ENCODE measurements at places on chromosomes 1 and 21.

GRCh38 chr1:26290122-26290881 is 10.4 kb downstream of the SH3BGRL3 start:
- DNase-seq, result peak; percentile 47

DNA sequence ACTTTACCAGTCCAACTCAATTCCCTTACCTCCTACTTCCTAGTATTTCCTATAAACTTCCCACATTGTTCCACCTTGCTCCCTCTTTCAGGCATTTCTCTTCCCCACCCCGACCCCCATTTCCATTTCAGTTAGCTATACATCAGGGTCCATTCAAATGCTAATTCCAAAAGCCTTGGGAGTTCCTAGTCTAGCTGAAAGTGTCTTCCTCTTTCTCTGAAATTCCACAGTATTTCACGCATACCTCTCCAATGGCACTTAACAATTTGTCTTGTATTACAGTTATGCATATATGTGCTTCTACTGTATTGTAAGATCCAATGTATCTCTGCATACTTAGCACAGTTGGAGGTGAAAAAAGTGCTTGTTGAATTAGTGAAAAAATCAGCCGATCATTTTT is 94.9 kb downstream of the ZNF644 start:
- no peak for DNase-seq

- DNase-seq, result peak; percentile 27
Observed at GRCh38 chr1:32071758-32072621, 749 bp upstream of the TMEM39B start.

GRCh38 chr1:235244974-235245592 is 82.9 kb downstream of the ARID4B start:
- no peak for DNase-seq

DNA sequence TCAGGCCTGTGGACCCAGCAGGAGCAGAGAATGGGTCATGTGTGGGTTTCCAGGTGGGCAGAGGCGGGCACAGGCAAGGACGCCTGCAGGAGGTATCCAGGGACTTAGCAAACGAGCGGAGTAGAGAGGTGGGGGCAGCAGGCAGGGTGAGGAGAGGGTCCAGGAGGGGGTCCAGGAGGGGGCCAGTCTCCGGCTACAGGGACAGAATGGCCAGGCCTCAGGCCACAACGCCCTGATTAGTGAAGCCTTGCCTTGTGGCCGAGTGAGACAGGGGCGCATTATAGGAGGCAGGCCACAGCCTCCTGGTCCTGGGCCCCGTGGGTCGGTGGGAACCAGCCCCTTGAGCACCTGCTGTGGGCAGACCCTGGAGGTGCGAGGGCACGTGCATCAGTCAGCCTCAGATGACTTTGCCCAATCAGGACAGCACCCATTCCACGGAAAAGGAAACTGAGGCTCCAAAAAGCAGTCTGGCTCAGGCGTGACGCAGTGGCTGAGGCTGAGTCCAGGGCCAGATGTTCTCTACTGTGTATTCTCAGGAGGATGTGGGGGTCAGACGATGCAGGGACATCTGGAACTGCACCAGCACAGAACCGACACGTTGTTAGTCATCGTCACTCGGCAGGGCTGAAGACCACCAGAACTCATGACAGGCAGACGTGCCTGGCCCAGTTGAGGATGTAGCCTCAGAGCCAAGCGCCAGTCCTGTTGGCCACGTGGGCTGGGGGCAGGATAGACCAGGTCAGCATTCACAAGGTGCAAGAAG is 113.7 kb downstream of the CRYAA start:
- DNase-seq, result no peak

DNA sequence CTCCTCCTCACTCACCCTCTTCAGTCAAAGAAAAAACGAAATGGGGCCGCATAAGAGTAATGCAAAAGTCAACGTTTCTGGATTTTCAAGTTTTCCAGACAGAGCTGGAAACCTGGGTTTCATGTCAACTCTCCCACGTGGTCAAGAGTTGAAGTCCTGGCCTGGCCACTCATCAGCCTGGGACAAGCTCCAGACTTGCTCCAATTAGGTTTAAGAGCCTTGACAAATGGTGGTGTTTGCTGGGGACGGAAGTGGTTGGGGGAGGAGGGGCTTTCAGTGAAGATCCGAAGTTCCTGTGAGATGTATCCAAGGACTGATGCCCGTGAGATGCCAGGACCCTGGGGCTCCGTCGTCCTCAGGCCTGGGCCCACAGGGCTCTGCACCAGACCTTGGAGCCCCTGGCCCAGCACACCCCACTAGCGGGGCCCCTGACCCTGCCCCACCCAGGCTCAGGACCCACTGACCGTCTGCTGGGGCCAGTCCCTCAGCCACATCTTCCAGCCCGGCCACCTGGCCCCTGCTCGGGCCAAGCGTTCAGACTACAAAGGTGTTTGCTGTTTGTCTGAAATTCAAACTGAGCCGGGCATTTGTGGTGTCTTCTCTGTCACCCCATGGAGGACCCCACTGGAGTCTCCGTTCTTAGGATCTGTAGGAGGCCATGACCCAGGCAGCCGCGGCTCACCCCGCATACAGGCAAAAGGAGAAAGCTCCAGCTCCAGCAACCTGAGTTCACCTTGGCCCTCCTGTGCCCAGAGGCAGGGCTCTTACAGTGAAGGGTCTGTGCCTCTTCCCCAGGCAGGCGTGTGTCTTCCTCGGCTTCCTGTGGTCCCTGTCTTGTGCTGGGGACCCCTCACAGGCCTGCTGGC is 53.3 kb downstream of the SIK1 start:
- no peak for DNase-seq

DNA sequence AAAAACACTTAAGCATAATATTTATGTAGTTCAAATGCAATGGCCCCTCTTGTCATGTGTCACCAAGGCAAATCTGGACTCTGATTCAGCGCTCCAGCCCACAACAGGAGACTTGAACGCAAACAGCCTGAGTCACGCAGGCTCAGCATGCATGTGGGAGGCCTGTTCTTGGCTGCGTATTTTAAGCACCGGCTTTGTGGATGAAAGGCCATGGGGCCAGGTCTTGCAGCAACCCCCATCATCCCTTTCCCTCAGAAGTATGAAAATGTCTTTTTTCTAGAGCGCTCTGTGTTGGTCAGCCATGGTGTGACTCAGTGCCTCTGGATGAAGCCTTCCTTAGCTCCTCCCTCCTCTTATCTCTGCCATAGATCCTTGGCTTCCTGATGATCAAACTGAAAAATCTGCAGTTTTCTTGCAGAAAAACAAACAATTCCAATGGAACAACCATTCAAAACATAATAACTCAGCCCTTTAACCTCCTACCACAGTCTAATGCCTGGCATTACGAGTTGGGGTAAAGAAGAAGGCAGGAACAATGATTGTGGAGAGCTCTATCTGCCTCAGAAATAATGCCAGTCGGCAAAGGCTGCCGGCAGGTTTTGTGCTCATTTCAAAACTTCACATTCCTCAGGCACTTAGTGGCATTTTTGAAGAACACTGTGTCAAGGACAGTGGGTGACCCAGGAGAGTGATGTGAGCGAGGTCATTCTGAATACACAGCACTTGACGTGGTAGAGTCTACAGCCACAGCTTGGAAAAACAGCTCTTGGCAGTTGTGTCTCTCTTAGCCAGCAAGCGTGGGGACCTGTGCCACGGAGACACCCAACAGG is 167.5 kb downstream of the CLIC6 start:
- peak; percentile 40 for DNase-seq

DNA sequence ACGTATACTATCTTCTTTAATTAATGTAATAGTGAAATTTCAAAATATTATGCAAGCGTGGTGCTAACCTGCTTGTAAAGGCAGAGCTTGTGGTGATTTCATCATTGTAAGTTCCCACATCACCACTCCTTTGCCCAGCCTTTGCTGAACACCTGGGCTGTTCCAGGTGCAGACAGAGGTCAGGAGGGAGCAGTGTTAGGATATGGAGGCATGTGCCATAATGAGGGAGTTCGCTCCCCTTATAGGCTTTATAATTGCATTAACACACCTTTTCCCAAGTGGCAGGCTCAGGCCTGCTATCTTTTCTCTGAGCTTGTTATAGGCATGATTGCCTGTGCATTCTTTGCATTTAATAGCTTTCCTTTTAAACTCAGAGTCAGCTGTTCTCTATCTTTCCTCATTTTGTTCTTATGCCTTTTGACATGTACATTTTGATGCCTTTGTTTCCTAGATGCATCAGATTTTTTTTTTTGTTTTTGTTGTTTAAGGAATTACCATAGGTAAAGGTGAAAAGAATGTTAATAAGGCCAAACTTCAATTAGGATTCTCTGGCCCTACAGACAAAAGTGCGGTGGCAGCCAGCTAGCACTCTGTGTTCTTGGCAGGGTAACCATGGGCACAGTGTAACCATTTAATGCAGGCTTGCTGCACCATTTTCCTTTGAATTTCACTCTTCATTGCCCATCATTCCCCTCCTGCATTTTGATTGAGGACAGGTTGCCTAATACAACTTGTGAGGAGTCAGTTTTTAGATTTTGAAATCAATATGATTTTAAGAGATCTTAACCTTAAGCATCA is 12.6 kb downstream of the NPL start:
- DNase-seq, result no peak

DNA sequence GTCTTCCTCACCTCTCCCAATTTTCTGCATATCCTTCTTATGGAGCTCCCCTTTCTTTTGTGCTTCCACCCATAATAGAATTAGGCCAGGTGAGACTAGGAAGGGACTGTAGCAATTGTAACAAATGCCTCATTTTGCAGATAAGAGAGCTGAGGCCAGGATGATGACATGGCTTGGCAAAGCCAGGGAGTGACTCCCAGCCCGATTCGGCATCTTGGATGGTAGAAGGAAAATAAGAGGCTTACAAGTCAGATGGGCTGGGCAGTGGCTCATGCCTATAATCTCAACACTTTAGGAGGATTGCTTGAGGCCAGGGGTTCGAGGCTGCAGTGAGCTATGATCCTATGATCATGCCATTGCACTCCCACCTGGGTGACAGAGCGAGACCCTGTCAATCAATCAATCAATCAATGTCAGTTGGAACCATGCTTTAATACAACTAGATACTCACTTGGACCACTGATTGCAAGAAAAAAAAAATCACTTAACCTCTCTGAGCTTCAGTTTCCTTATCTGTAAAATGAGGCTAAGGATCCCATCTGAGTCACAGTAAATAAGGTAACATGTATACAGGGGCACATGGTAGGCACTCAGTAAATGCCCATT is 51.6 kb downstream of the PLEKHA6 start:
- DNase-seq, result no peak

- DNase-seq, result no peak
Observed at GRCh38 chr1:151716771-151717631, at the start of gene CELF3. Gene CELF3 (minus strand): TSS chr1:151716803. CDS start chr1:151716020, 783 bp downstream.

DNA sequence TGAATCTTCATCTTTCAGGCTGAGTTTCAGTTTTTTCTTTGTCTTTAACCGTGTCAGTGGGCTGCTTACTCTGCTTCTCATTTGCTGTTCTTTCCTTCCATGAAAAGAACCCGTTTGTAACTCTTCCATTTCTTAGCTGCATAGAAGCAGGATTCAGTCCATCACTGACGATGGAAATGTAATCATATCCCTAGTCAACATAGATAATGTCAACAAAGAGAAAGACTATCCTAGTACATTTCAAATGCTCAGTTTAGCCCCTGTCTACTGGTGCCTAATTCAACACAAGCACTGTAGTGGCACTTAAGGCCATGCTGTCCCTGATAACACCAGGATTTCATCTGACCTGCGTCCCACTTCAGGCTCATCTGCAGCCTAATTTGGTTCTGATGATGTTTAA is 376 bp downstream of the GBP1 start:
- no peak for DNase-seq

DNA sequence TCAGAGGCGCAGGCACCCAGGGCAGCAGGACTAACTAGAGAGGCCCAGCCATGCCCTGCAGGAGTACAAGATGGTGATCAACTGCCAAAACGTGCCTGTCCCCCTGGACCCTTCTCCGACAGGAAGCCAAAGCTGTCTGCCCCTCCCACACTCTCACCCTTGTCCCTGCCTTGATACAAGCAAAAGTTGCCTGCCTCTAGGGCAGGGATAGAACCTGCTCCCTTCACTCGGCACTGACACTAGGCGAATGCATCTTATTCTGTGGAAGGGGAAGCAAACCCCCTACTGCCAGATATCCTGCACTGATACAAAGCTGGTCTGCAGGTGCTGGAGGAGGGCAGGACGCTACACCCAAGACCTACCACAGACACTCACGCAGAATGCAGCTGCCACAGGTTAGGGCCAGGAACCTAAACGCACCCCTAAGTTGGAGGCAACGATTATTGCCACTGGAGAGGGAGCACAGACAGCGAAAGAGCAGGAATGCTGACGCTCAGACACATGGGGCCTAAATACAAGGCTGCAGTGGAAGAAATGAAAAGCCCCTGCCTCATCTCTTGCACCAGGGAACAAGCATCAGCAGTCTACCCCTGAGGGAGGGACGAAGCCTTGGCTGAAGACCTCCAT is 3.7 kb downstream of the TARBP1 start:
- DNase-seq, result no peak

- no peak for DNase-seq
Observed at GRCh38 chr1:20589331-20590278, 708 bp downstream of the CDA start.
